Panc1 (cell line): ENCODE measurements at places on chromosomes 3 and 15.

GRCh38 chr15:51332206-51333147 lies 5.9 kb downstream of the CYP19A1 start:
- no peak for DNase-seq

DNA sequence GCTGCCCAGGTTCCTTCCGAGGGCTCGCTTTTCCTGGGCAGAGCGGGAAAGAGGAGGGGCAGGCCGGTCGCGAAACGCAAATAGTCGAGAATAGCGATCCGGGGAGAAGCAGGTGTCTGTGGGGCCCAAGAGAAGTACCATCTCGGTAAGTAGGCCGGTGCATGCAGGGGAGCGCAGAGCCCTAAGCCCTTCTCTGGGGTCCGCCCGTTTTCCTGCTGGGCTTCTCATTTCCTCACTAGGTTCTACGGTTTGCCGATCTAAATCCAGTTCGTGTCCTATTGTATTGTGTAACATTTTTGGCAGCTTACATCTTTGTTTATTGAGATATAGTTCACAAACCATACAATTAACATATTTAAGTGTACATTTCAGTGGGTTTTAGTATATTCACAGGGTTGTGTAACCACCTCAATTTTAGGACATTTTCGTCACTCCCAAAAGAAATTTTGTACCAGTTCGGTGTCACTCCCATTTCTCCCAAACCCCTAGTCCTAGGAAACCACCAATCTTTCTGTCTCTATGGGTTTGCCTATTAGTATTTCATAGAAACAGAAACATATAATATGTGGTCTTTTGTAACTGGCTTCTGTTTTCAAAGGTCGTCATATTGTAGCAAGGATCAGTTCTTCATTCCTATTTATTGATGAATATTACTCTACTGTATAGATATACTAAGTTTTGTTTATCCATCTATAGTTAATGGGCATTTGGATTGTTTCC lies 6.8 kb upstream of the TRIM69 start:
- DNase-seq: no peak

DNA sequence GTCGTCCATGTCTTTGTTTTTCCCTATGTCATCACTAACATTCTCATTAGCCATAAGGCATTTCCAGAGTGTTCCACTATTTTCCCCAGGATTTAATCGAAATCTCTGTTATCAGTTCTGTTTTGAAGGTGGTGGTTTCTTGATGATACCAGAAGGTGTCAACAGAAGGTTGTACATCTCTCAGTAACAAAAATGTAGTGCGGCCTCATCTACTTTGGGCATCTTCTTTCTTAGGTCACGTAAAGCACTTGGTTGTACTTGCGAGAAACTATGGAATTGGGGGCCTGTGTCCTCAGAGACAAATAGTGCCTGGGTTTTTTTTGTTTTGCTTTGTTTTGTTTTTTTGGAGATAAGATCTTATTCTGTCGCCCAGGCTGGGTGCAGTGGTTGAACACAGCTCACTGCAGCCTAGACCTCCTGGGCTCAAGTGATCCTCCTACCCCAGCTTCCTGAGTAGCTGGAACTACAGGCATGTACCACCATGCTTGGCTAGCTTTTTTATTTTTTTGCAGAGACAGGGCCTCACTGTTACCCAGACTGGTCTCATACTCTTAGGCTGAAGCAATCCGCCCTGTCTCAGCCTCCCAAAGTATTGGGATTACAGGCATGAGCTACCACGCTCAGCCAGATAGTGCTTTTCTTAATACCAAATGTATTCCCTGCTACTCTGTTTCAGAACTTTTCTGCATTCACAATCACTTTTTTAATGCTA lies 61.2 kb upstream of the FURIN start:
- no peak for DNase-seq

DNA sequence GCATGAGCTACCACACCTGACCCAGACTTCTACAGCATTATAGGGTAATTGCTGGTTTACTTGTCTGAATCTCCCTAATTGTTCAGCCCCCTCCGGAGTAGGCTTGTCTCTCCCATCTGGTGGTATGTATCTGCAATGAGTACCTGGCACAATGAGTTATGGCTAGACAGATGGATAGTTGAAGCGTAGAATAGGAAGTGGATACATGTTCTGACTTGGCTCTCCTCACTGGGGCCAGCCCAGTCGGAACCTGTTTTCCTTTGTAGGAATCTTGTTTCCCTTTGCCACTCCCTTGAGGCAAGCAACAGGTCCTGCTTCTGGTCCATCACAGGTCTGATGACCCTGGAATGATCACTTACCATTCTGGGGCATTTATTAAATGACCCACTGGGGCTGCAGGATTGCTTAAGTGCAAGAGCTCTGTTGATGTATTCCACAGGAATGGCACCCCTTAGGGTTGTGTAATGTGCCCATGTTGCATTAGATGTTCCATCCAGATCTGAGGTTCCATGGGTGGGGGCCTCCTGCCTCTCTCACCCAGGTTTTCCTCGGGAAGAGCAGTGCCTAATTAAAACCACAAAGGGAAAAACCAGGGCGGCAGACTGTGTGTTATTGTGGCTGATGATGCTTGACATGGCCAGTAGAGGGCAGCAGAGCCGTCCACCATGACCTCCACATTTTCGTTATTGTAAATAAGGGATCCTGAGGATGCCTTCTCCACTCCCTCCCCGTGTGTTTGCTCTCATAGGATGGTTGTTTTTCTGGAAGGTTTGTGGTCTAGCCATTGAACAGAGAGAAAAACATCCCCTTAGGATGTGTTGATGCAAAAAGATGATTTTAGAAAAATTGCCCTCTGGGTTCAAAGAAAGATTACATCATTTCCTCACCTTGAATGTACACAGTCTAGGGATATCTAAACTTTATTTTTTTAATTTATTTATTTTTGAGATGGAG lies 58.0 kb downstream of the CMTM8 start:
- DNase-seq: peak; percentile 43

GRCh38 chr3:140842984-140843649 lies 98.5 kb upstream of the SLC25A36 start:
- DNase-seq: no peak

- DNase-seq: no peak
Observed at GRCh38 chr3:175391601-175392000, 532.5 kb downstream of the NAALADL2 start.

DNA sequence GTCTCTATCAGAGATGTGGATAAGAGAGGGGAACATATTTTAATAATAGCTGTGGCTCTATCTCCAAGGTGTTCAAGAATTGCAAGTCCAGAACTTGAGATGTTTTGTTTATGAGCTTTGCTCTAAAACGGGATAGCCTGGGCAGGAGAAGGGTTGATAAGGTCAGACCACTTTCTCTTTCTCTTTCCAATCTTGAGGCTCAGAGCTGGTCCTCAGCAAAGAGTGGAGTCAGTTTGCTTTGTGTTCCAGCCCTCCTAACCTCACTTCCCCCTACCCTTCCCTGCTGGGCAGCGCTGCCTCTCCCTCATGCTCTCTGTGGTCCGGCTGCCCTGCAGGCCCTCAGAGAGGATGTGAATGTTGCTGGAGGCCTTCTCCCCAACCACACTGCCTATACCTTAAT lies 13.8 kb downstream of the KLHL6 start:
- no peak for DNase-seq

DNA sequence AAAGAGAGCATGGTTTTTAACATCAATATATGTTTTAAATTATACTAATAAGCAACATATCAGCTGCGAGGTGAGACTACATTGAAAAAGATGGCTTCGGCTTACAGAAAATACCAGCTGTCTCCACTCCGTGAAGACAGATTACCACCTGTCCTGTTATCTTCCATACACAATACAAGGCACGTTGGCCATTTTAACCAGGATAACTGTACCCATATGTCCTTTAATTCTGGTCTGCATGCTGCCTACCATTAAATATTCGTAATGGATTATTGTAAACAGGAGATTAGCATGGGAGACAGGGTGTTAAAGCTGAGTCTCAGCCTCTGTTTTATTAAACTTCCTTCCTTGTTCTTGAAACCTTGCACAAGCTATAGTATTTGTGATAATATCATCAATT lies 855.5 kb downstream of the ROBO1 start:
- DNase-seq: no peak

- DNase-seq: no peak
Observed at GRCh38 chr3:158835631-158836030, 33.8 kb downstream of the MFSD1 start.

GRCh38 chr15:39461536-39462130 lies 119.2 kb upstream of the THBS1 start:
- no peak for DNase-seq

DNA sequence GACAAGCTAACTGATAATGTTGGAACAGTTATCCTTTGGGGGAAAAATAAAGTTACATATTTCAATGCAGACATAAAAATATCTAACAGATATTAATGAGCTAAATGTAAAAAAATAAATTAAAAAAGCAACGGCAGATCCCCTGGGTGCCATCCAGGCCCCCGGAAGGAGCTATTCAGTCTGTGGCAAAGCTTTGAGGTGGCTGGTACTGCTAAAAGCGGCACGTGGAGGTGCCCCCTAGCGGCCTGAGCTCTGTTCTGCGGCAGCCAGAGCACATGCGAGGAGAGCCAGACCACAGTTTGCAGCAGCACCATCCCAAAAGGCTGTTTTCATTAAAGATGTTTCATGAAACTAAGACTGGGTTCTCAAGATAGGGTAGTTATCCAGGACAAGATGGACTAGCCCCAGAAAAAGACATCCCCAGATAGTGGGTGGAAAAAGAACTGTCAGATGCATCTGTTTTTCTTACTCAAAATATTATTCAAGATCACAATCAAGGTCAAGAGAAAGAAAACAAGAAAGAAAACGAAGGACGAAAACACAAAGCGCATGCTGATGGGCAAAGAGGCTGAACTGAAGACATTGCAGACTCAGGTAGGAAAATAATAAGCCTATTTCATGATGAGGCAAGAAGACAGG lies 18.7 kb downstream of the AP3S2 start:
- DNase-seq: peak; percentile 58

DNA sequence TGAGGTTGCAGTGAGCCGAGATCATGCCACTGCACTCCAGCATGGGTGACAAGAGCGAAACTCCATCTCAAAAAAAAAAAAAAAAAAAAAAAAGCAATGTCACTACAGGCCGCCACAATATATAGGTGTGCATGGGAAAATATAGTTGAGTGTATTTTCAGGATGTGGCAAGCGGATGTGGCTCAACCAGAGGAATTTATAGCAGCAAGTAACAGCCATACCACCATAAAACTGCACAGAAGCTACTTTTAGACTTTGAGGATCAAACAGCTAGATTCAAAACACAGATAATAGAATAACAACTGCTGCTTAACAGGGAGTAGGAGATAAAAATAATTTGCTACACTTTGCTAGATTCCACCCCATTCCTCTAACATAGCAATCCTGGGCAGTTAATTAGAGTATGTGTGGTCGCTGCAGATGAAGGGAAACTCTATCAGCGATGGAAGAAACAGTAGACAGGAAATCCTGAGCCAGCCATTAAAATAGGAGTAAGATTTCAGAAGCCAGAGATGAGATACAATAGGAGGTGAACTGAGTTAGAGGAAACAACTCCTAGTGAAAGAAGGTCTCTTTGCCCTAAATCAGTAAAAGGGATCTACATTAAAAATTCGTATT lies 318.7 kb upstream of the STT3B start:
- DNase-seq: no peak

DNA sequence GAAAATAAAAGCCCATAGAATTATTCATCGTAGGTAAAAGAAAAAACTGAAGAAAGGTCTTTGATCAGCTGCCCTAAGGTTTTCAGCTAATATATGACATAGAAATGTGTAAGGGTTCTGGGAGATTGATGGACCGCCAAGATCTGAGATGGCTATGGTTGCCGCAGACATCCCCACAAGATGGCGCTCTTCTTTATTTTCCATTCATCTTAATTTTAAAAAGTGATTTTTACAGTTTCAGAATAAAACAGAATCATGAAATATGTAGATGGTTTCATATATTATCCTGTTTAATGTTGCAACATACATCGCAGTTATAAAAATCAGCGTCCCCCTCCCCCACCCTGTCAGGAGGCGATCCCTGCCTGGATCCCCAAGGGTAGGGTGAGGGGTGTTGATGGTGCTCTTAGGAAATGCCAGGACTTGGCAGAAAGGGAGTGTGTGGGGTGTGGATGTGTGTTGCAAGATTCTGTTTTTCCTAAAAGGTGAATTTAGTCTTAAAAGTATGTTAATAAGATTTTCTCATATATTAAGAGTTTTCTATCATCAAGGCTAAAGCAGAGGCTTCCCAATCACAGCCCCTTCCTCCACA lies 68.8 kb downstream of the ANXA2 start:
- no peak for DNase-seq

- no peak for DNase-seq
Observed at GRCh38 chr3:123491966-123492587, 43.2 kb upstream of the ADCY5 start.

DNA sequence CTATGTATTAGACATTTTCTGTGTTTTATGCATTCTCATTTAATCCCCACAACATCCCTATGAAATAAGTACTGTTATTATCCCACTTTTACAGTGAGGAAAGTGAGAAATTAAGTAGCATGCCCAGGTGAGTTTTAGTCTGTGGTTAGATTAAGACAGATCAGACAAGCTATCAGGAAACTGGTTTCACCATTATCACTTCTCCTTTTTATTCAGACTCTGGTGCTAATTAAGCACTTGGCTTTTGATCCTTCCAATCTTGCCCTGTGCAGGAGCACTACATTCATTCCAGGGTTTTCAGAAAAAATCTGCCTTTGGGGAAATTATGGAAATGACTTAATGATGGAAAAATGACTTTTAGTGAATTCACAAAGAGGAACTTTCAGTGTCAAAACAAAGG lies 115.2 kb downstream of the TMEM108 start:
- DNase-seq: no peak

DNA sequence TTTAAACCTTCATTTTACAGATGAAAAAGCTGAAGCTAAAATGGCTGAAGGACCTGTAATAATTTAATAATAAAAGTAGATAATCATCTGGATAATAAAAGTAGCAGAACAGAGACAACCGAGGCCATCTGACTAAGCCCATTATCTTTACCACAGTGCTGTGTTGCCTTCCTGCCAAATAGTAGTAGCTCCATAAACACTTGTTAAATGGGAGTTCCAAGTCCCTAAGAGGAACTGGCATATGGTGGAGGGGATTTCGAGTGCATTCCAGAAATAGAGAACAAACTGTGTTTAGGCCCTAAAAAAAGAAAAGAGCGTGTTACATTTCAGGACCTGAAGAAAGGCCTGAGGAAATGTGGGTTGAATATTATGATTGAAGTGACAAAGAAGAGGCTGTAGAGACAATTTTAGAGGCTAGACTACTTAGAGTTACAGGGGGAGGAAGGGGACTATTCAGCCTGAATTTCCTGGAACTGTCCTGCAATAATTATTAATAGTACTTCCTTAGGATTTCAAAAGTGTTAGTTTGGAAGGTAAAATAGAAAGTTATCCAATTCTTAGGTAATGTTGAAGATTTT lies 424.3 kb downstream of the ROBO2 start:
- DNase-seq: no peak

DNA sequence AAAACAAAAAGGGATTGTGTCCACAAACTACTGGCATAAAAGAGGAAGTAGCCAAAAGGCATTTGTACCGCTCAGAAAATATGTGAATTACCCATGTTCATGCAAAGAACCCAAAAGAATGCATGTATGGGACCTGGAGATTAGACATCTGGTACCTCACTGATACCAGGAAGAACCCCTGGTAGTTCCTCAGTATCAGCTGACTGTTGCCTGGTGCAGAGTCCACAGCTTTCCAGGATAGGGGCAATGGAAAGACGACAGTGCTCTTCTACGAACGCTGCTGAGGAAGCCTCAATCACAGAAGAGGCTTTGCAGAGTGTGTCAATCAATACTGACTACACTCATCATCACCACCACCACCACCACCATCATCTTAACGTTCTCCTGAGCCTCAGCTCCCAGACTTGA lies 63.3 kb downstream of the ATP8B4 start:
- DNase-seq: no peak
